H1 (cell line): ENCODE measurements at places on chromosomes 2 and 18. TPM values are rescaled to one million over a fixed set of nuclear protein-coding genes. Genes with fewer than 3 reads are reported as not detected.

The SERPINE2 gene
- 76.0 and 76.4 TPM in 2 replicates for total RNA-seq

The CRYGD gene
- total RNA-seq: 0.98 and 2.9 TPM in 2 replicates

The AGPS gene
- total RNA-seq: 57.8 and 60.0 TPM in 2 replicates

The ZNF532 gene
- 240 and 241 TPM in 2 replicates for total RNA-seq

The GAREM1 gene
- total RNA-seq: 9.2 and 9.6 TPM in 2 replicates

The CPO gene
- total RNA-seq: 1.3 and 1.9 TPM in 2 replicates

The WDR35 gene
- 22.6 and 25.5 TPM in 2 replicates for total RNA-seq

The FLACC1 gene
- total RNA-seq: 0.58 and 0.80 TPM in 2 replicates

The SLC11A1 gene
- 0.21 and 0.43 TPM in 2 replicates for total RNA-seq

The NEU4 gene
- 0.50 and 0.82 TPM in 2 replicates for total RNA-seq

The AQP12A gene
- not detected in 2 replicates for total RNA-seq

The FBXO36 gene
- total RNA-seq: 2.8 and 3.4 TPM in 2 replicates

The ATP6V1B1 gene
- total RNA-seq: not detected in 2 replicates

The C2orf80 gene
- total RNA-seq: 1.1 and 1.3 TPM in 2 replicates

The SEPTIN10 gene
- 93.6 and 101 TPM in 2 replicates for total RNA-seq

The EVA1A gene
- 1.2 and 4.3 TPM in 2 replicates for total RNA-seq

The FOSL2 gene
- total RNA-seq: 4.5 and 5.5 TPM in 2 replicates

The HOXD8 gene
- not detected in 2 replicates for total RNA-seq

The PSMD1 gene
- 170 and 179 TPM in 2 replicates for total RNA-seq

The DUSP19 gene
- total RNA-seq: 2.1 and 2.3 TPM in 2 replicates

The CCL20 gene
- total RNA-seq: not detected in 2 replicates

The CPLX4 gene
- not detected in 2 replicates for total RNA-seq

The FKBP1B gene
- total RNA-seq: 47.6 and 50.8 TPM in 2 replicates

The ANKRD30B gene
- total RNA-seq: 0.11 TPM in 1 of 2 replicates, not detected in the other

The ANKRD62 gene
- not detected in 2 replicates for total RNA-seq

The PTPRM gene
- total RNA-seq: 4.1 and 5.7 TPM in 2 replicates

The RGPD4 gene
- 0.08 TPM in 1 of 2 replicates, not detected in the other for total RNA-seq

The EMX1 gene
- 4.8 and 4.9 TPM in 2 replicates for total RNA-seq

The FTCDNL1 gene
- 0.61 and 0.97 TPM in 2 replicates for total RNA-seq

The LAMA3 gene
- total RNA-seq: 3.3 and 5.0 TPM in 2 replicates

The PLEKHH2 gene
- 3.1 and 5.0 TPM in 2 replicates for total RNA-seq

The RNF181 gene
- 97.2 and 99.5 TPM in 2 replicates for total RNA-seq

The SRD5A2 gene
- total RNA-seq: not detected in 2 replicates

The IL37 gene
- total RNA-seq: not detected in 2 replicates

The IL36B gene
- not detected in 2 replicates for total RNA-seq

The ACMSD gene
- total RNA-seq: not detected in 2 replicates

The C2orf92 gene
- total RNA-seq: 3.7 and 5.2 TPM in 2 replicates

The PXDN gene
- 131 and 141 TPM in 2 replicates for total RNA-seq

The KCNG3 gene
- total RNA-seq: 21.3 and 22.3 TPM in 2 replicates
